ENCODE measurements at places on chromosomes 6 and 20.

GRCh38 chr6:167442245-167442644 is 117.4 kb downstream of the TTLL2 start:
- DNase-seq: no peak

GRCh38 chr6:22593895-22594294 is 24.5 kb downstream of the HDGFL1 start:
- DNase-seq: no peak

GRCh38 chr6:155108070-155108820 is 113.1 kb downstream of the TIAM2 start:
- DNase-seq: peak; percentile 33

DNA sequence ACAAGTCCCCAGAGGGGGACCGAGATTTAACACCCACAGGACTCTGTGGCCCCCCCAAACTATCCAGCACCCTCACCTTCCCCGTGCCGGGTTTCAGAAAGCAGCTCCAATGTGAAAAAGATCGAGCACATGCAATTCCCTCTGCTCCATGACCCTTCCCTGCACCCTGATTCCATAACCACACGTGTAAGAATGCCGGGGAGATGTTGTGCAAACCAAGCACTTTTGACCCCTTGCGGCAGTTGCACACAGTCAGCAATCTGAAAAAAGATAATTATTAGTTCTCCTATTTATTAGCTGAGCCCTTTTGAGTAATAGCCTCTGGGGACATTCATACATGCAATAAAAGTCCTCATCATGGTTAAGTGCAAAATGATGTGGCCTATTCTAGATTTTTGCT is 13.0 kb downstream of the FOXQ1 start:
- DNase-seq: no peak

DNA sequence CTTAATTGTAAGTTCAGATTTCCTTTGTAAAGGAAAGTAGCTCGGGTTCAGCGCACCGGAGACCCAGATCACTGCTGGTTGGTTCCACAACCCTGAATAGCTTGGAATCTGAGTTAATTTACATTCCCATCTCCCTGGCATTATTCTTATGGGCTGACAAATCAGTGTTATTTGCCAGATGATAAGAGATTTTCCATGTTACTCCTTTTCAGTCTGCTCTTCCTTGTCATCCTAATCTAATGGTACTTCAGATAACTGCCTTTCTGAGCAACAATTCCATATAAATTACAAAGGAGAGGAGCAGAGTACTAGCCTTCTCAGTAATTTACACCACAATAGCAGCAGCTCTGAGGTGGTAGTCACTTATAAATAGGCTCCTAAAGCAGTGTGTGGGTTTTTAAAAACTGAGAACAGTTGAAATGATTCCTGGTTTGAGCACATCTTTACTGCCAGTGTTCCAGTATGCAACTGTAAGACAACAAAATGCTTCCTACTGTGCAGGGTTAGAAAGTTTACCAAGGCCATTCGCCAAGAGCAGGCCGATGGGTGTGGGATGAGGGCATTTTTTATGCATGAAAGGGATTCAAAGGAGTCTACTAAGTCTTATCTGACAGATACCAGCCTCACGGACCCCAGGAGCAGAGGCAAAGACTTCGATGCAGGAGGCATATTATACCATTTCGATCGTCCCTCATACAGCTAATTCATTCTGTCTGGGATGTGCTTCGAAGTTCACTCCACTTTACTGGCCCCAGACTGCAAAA is 89.7 kb downstream of the NDUFAF5 start:
- DNase-seq: no peak

DNA sequence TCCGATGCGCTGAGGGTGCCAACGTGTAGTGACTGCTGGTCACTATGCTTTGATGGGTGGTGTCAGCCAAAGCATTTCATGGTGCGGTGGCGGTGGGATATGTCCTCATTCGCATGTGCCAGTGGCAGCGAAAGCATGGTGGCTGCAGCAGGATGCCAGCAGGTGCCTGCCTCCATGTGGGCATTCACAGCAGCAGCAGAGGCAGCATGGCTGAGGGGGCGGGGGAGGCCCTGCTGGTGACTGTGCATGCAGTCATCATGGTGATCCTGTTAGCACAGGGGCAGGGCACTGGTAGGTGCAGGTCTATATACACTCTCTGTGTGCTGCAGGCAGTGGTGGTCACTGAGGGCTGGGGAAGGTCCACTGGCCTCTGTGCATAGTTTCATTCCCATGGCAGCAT is 22.0 kb downstream of the FIG4 start:
- no peak for DNase-seq

- DNase-seq: no peak
Observed at GRCh38 chr20:4886771-4887527, 114.4 kb downstream of the SLC23A2 start.

- DNase-seq: no peak
Observed at GRCh38 chr6:112931832-112932231, 584.7 kb downstream of the RFPL4B start.

DNA sequence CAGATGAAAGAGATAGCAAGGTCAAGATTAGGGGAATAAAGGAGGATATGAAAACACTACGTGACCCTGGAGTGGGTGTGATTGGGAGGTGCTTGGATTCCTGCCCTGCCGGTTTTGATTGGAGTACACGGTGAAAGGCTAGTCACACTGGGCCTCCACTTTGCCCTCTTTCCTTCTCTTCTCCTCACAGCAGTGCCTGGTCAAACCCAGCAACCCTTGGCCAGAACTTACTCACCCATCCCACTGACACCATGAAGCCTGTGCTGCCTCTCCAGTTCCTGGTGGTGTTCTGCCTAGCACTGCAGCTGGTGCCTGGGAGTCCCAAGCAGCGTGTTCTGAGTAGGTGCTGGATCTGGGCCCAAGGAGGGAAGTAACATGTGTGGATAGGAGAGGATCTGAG is at the start of gene WFDC13:
TSS of gene WFDC13 (plus strand) at position 166 of the 400 bp plus-strand sequence. CDS start at position 252, 86 bp downstream.
- DNase-seq: no peak

- DNase-seq: no peak
Observed at GRCh38 chr20:12256806-12257205, 339.1 kb downstream of the BTBD3 start.

All from activated CD4-positive, alpha-beta T cell treated with anti-CD3 and anti-CD28 coated beads, Interleukin-10, Interleukin-2, amounts not matched to agents 100 ng/mL and 50 ng/mL, durations not matched to agents 16 hours and 8 hours (primary cell).